ENCODE measurements at places on chromosomes 12 and 14.

GRCh38 chr12:56679883-56680575 is 8.1 kb downstream of the PTGES3 start:
- peaks cover 49% of the 10 kb centered on the region for H3K4me1 ChIP-seq
- no peak overlapping the region for H3K27ac ChIP-seq
- no peaks in the 10 kb centered on the region for H3K27me3 ChIP-seq

- no peaks in the 10 kb centered on the region for H3K4me1 ChIP-seq
- no peaks in the 10 kb centered on the region for H3K36me3 ChIP-seq
- DNase-seq: no peak
- H3K4me3 ChIP-seq: no peak overlapping the region
- no peaks in the 10 kb centered on the region for H3K27me3 ChIP-seq
These were observed 102.2 kb downstream of the GPHN start for GRCh38 chr14:66610154-66610563.

- H3K36me3 ChIP-seq: no peaks in the 10 kb centered on the region
- no peaks in the 10 kb centered on the region for H3K27me3 ChIP-seq
- H3K4me1 ChIP-seq: no peaks in the 10 kb centered on the region
- no peak overlapping the region for H3K27ac ChIP-seq
These were observed 196.6 kb downstream of the CALM1 start for GRCh38 chr14:90593254-90594040.

DNA sequence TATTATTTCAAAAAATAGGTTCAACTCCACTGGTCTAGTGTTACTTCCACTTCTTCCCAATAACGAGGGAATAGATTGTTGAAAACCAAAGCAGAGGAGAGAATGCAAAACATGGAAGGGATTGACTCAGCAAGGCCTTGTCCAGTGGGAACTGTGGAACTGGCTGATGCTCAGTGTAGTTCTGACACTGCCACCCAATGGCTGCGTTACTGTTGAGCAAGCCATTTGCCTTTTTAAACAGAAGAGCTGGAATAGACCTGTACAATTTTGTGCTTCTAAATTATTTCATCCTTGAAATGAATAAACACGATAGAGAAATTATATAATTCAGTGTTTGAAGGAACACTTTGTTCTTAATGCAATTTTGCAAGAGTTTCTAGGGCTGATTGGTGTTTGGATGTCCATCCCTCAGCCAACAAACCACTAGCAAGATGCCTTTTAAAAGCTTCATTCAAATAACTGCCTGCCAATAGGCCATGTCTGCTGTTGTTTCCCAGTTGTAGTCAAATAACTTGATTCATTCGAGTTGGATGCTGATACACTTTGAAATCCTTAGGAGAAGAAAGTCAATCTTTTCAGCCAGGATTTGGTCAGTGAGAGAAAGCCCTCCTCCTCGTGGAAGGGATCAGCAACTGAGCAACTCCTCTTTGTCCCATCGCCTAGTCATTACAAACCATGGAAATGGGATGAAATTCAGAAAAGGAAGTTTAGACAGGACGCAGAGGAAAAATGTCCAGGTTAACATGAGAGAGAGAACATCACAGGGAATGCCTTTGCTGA is 7.3 kb upstream of the MGP start:
- H3K4me3 ChIP-seq: no peak overlapping the region
- H3K27me3 ChIP-seq: no peaks in the 10 kb centered on the region
- DNase-seq: peak; percentile 92
- peaks cover 11% of the 10 kb centered on the region for H3K4me1 ChIP-seq

- no peaks in the 10 kb centered on the region for H3K27me3 ChIP-seq
- no peak overlapping the region for H3K4me3 ChIP-seq
- DNase-seq: no peak
- H3K36me3 ChIP-seq: no peaks in the 10 kb centered on the region
These were observed 78.5 kb upstream of the CSRP2 start for GRCh38 chr12:76957301-76957700.

- no peaks in the 10 kb centered on the region for H3K27me3 ChIP-seq
- H3K36me3 ChIP-seq: no peaks in the 10 kb centered on the region
- no peak for DNase-seq
- H3K4me1 ChIP-seq: no peaks in the 10 kb centered on the region
- no peak overlapping the region for H3K4me3 ChIP-seq
- no peak overlapping the region for H3K27ac ChIP-seq
These were observed 149.0 kb downstream of the NAV3 start for GRCh38 chr12:77979597-77980250.

DNA sequence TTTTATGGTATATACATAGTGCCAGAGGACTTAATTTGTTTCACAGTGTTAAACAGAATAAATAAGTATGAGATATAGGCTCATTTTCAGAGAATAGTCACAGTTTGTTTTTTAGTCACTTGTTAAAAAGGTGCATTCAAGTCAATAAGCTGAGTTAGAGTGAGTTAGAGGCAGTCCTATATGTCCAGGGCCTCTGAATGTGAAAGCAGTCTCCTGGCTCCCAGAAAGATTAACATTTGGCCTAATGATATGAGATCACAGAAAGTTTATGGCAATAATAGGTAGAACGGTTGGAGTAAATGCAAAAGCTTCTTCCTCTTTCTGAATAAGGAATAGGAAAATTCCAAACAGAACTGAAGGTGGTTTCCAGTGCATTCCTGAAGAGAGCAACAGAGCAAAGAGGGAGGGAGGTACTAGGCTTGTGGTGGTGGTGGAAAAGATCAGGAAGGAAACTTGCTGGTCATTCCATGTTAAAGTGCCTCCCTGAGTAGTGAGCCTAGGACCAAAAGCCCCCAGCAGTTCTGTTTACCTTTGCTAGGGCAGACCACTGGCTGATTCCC is 54.4 kb downstream of the SLC38A4 start:
- H3K27ac ChIP-seq: no peak overlapping the region
- H3K4me3 ChIP-seq: no peak overlapping the region
- peaks cover 35% of the 10 kb centered on the region for H3K4me1 ChIP-seq
- DNase-seq: no peak
- no peaks in the 10 kb centered on the region for H3K36me3 ChIP-seq

DNA sequence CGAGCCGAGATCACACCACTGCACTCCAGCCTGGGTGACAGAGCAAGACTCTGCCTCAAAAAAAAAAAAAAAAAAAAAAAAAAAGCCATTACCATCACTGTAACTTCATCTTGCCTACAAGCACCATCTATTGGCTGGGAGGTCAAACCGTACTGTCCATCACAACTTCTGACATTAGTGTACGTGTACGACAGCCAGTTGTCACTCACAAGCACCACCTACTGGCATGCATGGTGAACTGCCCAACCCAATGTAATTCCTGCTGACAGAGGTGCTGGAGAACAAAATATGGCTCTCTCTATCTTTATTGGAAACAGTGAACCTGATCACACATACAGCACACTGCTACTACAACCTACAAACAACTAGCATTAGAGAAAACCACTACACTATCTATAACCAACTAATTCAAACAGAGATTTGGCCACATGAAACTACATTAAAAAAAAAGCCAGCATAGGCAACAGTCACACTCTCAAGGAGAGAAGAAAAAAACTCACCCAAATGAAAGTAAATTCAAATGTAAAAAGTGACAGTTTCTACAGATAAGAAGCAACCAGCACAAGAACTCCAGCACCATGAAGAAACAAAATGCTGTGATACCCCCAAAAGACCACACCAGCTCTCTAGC is 82.3 kb downstream of the PUS7L start:
- H3K27ac ChIP-seq: no peak overlapping the region
- DNase-seq: no peak
- H3K4me3 ChIP-seq: no peak overlapping the region
- no peaks in the 10 kb centered on the region for H3K36me3 ChIP-seq
- no peaks in the 10 kb centered on the region for H3K27me3 ChIP-seq
- H3K4me1 ChIP-seq: no peaks in the 10 kb centered on the region

DNA sequence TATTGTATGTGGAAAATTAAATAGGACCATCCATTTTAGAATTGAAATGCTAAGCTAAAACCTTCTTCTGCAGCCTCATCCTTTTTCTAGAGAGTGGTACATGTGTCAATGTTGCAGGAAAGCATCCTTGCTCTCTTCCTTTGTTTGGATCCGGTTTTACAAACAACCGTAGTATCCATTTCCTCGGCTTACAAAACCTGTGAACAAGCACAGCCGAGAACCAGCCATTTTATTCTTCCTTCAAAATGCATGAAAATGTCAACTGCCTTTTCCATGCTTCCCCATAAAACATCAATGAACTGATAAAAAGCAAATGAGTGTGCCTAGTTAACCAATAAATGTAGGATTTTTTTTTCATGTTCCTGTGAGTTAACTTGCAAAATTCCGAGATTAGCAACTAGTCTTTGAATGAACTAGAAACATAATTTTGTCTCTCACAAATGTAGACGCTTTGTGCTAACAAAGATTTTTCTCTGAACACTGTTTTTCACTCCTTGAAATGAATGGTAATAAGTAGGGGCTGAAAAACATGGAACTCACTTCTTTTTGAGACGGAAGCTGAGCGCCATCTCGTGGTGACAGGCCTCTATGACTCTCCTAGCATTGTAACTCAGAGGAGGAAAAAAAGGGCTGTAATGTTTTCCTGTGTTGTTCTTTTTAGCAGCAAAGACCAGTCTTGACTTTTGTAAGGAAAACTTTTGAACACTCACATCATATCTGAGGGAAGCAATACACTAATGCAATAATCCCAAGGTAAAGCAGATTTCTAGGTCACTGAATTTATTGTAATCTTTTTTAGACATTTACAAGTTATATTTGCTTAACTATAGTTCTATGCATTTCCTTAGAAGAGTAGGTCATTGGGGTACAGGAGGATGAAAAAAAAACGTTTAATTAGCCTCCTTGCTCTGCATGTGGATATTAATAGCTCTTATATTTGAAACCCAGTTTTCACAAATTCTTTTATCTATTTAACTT is 157.4 kb upstream of the FOXG1 start:
- no peaks in the 10 kb centered on the region for H3K4me1 ChIP-seq
- H3K36me3 ChIP-seq: no peaks in the 10 kb centered on the region
- H3K4me3 ChIP-seq: no peak overlapping the region
- no peak overlapping the region for H3K27ac ChIP-seq

GRCh38 chr12:52147367-52147963 is 44.3 kb downstream of the KRT80 start:
- no peaks in the 10 kb centered on the region for H3K36me3 ChIP-seq
- H3K27ac ChIP-seq: peak overlapping the region; percentile 75
- H3K4me1 ChIP-seq: peaks cover 33% of the 10 kb centered on the region
- no peaks in the 10 kb centered on the region for H3K27me3 ChIP-seq
- H3K4me3 ChIP-seq: no peak overlapping the region

GRCh38 chr14:105385698-105386365 is 12.5 kb upstream of the TEX22 start:
- no peak for DNase-seq
- H3K4me1 ChIP-seq: peaks cover 11% of the 10 kb centered on the region
- no peak overlapping the region for H3K27ac ChIP-seq
- no peak overlapping the region for H3K4me3 ChIP-seq

- H3K4me3 ChIP-seq: no peak overlapping the region
- H3K4me1 ChIP-seq: no peaks in the 10 kb centered on the region
- H3K36me3 ChIP-seq: no peaks in the 10 kb centered on the region
- no peaks in the 10 kb centered on the region for H3K27me3 ChIP-seq
- no peak overlapping the region for H3K27ac ChIP-seq
These were observed 18.2 kb downstream of the MSI1 start for GRCh38 chr12:120350576-120351350.

DNA sequence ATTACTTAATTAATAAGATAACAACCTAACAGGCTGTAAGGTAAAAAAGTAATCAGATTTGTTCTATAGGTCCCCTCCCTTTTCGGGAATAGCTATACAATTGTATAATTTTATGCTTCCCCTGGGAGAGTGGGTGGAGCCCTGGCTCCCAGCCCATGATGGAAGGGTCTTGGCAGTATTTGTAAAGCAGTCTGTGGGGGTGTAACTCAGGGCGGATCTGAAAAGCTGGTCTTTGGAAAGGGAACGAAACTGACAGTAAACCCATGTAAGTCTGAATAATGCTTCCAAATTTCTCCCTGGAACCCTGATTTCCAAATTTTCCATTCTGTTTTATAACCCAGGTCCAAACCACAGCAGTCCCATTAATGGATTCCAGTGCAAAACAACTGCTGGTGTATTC is 110.4 kb downstream of the DAD1 start:
- no peaks in the 10 kb centered on the region for H3K27me3 ChIP-seq
- no peak overlapping the region for H3K4me3 ChIP-seq
- H3K36me3 ChIP-seq: no peaks in the 10 kb centered on the region
- no peak overlapping the region for H3K27ac ChIP-seq
- H3K4me1 ChIP-seq: no peaks in the 10 kb centered on the region

DNA sequence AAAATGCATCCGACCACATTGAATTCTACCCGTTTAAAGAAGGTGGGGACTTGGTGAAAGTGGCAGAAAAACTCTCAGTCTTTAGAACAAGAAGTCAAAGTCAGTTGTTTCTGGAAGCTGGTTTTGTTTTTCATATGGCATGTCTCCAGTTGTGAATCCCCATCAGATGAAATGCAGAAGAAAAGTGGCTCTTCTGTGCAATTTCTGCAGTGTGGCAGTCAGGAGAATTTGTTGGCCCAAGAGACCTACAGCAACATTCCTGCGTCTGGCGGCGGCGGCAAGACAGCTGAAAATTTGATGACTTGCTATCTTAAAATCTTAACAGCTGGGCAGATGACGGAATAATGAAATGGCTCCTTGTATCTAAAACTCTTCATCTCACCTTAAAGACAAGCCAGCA is 201.5 kb downstream of the FOXN3 start:
- no peak overlapping the region for H3K27ac ChIP-seq
- H3K36me3 ChIP-seq: no peaks in the 10 kb centered on the region
- no peak overlapping the region for H3K4me3 ChIP-seq
- peaks cover 34% of the 10 kb centered on the region for H3K4me1 ChIP-seq
- DNase-seq: no peak

DNA sequence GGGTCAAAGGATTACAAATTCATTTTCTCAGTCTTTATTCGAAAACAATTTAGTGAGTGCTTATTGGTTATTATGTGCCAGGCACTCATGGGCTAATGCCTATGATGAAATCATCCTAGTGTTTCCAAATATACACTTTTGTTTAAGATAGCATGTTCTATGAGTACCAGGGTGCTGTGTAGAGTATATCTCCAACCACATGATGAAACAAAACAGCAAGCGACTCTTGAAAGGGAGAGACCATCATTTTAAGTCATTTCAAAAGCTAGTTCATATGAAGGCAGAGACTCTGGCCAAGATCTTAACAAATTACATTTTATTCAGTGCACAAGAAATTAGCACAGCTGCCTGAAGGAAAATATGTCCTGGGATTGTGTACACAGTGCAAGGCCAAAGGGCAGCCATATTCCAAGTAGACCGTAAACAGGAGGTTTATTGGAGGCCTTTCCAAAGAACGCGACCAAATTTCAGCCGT is 204.2 kb downstream of the EFCAB11 start:
- no peak overlapping the region for H3K27ac ChIP-seq
- no peaks in the 10 kb centered on the region for H3K4me1 ChIP-seq
- DNase-seq: no peak
- H3K36me3 ChIP-seq: no peaks in the 10 kb centered on the region
- no peaks in the 10 kb centered on the region for H3K27me3 ChIP-seq

DNA sequence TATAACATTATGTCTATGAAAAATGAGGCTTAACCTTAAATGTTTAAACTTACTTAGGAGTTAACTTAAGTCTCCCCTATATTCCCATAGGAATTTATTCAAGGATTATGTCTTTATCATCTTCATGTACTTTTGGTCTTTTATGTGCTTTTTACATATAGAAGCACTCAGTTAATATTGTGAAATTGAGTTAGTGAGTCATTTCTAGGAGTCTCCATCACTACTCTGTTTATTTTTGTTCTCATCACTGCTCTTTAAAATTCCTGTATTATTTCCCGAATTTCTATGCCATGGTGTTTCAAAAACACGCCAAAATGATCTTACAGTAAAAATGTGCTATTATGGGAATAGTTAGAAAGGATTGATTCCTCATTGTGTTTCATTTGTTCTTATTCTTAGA is 31.6 kb downstream of the TBC1D15 start:
- H3K27me3 ChIP-seq: no peaks in the 10 kb centered on the region
- H3K36me3 ChIP-seq: no peaks in the 10 kb centered on the region
- no peaks in the 10 kb centered on the region for H3K4me1 ChIP-seq
- no peak overlapping the region for H3K4me3 ChIP-seq
- no peak for DNase-seq

- no peak overlapping the region for H3K4me3 ChIP-seq
- no peaks in the 10 kb centered on the region for H3K27me3 ChIP-seq
- no peak for DNase-seq
These were observed 67.8 kb downstream of the METTL25 start for GRCh38 chr12:82426081-82426480.

Measured in sigmoid colon (tissue), 7 donors.